ENCODE measurements at places on chromosomes 1 and 21. TPM values are rescaled to one million over a fixed set of nuclear protein-coding genes. Genes with fewer than 3 reads are reported as not detected.

CYYR1 gene
- not detected for polyA plus RNA-seq

SPOCD1 gene
- polyA plus RNA-seq = not detected

KISS1 gene
- not detected for polyA plus RNA-seq

BRINP2 gene
- not detected for polyA plus RNA-seq

OPTC gene
- polyA plus RNA-seq = not detected

WLS gene
- polyA plus RNA-seq = not detected

MSH4 gene
- polyA plus RNA-seq = not detected

LRRC53 gene
- not detected for polyA plus RNA-seq

DNA sequence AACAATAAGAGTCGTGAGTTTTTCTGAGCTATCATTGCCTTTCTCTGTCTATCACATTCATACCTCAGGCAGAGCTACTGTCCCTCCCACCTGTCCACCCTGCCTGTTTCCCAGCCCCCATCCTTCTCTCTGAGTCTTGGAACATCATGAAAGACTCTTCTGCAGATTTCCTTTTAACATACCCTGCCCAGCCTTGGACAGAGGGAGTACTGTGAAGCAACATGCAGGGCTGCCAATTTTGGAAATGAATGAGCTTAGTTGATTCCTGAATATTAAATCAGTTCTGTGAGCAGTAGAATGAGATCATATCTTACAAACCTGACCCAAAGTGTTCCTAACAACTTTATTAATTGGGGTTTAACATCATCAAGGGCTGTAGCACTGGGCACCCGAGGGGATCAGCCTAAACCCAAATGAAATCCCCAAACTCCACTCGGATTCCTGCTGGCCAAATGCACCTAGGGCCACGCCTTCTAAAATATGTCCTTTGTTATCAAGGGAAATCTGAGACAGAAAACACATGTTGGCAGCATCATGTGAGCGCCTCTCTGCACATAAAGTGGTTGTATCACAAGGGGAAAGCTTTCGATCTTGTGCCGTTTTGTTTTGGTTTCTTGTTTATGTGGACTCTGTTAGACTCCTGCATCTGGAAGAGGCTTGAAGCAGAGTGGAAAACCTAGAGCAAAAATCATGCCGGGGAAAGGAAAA lies 357.6 kb downstream of the KIF26B start:
- no peak overlapping the region for H3K27ac ChIP-seq
- DNase-seq = no peak
- H3K4me1 ChIP-seq = peaks cover 2% of the 10 kb centered on the region
- no peaks in the 10 kb centered on the region for H3K36me3 ChIP-seq

DNA sequence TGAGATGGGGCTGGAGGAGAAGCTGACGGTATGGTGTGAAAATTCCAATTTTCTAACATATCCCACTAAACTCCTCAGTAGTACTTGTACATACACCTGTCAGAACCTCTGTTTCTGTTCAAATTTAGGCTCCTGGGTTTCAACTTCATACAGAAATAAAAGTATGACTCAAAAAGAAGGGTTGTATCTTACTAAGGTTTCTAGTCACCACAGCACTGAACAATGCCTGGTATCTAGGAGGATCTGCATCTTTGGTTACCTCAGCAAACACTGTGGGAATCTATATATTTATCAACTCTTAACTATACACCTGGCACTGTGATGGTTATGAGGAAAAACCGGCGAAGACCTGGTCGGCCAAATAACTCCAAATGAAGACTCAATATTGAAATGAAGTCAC lies 13.8 kb downstream of the RBM34 start:
- no peaks in the 10 kb centered on the region for H3K27me3 ChIP-seq
- peaks cover 10% of the 10 kb centered on the region for H3K36me3 ChIP-seq
- H3K4me3 ChIP-seq = no peak overlapping the region
- no peak overlapping the region for H3K27ac ChIP-seq

DNA sequence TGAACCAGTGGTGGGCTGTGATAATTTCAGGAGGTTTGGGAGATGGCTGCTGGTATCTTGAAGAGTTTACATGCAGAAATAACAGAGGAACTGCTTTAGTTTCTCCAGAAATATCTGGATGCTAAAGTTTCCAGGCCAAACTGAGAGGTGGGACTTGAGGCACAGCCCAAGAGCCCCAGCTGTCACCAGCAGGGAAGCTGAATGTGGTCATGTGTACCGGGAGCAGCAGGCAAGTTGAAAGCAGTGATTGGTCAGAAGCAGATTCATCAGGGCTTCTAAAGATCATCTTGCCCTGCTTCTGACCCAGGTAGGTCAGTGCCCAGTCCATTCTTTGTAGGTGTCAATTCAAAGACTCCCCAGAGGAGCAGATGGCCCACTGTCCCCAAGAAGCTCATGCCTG lies 7.9 kb upstream of the RPTN start:
- no peak overlapping the region for H3K27ac ChIP-seq
- H3K4me1 ChIP-seq = peaks cover 8% of the 10 kb centered on the region
- H3K27me3 ChIP-seq = peaks cover 19% of the 10 kb centered on the region
- no peaks in the 10 kb centered on the region for H3K36me3 ChIP-seq

DNA sequence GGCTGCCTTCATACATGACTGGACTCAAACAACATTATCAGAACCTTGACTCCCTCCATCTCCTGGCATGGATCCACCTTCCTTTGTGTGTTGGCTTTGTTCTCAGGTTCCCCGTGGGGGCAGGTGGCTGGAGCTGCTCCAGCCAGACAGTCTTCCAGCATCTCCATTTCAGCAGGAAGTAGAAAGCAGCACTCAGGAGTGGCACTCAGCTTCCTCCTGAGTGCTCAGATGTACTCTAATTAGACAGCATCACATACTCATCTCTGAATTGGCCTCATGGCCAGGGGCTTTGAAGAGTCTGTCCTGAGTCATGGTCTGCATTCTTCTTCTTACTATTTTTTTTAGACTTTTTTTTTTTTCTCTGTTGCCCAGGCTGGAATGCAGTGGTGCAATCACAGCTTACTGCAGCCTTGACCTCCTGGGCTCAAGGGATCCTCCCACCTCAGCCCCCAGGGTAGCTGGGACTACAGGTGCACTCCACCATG lies 27.9 kb downstream of the OVAAL start:
- H3K4me3 ChIP-seq = no peak overlapping the region
- H3K27me3 ChIP-seq = peaks cover 4% of the 10 kb centered on the region
- H3K36me3 ChIP-seq = no peaks in the 10 kb centered on the region
- no peaks in the 10 kb centered on the region for H3K4me1 ChIP-seq

- no peaks in the 10 kb centered on the region for H3K27me3 ChIP-seq
- H3K4me1 ChIP-seq = no peaks in the 10 kb centered on the region
- H3K36me3 ChIP-seq = no peaks in the 10 kb centered on the region
- H3K27ac ChIP-seq = no peak overlapping the region
- no peak overlapping the region for H3K4me3 ChIP-seq
- DNase-seq = no peak
These were observed 180.4 kb downstream of the FGGY start for GRCh38 chr1:59477286-59477685.

GRCh38 chr1:228142701-228143136 lies 2.6 kb downstream of the GUK1 start:
- H3K36me3 ChIP-seq = no peaks in the 10 kb centered on the region
- H3K4me1 ChIP-seq = peaks cover 31% of the 10 kb centered on the region
- H3K27me3 ChIP-seq = no peaks in the 10 kb centered on the region
- no peak for DNase-seq
- H3K4me3 ChIP-seq = peak overlapping the region; percentile 99
- peak overlapping the region; percentile 63 for H3K27ac ChIP-seq

GRCh38 chr1:172755099-172755498 lies 96.2 kb downstream of the FASLG start:
- no peak for DNase-seq
- no peak overlapping the region for H3K4me3 ChIP-seq
- H3K27me3 ChIP-seq = no peaks in the 10 kb centered on the region

DNA sequence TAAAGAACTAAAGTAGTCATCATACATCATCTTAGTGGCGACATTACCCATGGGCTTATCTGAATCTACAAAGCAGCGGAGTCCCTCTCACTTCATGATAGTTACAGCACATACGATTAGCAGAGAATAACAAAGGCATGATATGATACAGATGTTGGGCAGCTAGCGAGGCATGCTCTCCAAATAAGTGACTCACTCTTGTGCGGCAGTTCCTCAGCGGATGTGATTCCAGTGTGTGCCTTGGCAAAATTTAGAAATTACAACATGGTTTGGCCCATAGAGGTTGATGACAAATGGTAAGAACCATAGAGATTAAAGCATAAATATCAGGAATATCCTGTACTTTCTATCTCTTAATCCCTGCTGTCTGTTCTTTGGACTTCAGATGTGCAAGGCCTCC lies 48.1 kb upstream of the PAXBP1 start:
- H3K27ac ChIP-seq = no peak overlapping the region
- H3K4me3 ChIP-seq = no peak overlapping the region
- no peak for DNase-seq

- no peak for DNase-seq
- H3K27me3 ChIP-seq = peaks cover 5% of the 10 kb centered on the region
- H3K27ac ChIP-seq = no peak overlapping the region
- peaks cover 2% of the 10 kb centered on the region for H3K4me1 ChIP-seq
- no peaks in the 10 kb centered on the region for H3K36me3 ChIP-seq
- H3K4me3 ChIP-seq = no peak overlapping the region
These were observed 29.4 kb downstream of the OLFML2B start for GRCh38 chr1:161994175-161994668.

- H3K4me1 ChIP-seq = no peaks in the 10 kb centered on the region
- no peak for DNase-seq
- H3K27ac ChIP-seq = no peak overlapping the region
- no peaks in the 10 kb centered on the region for H3K27me3 ChIP-seq
These were observed 390.7 kb downstream of the BRINP2 start for GRCh38 chr1:177561436-177561835.

GRCh38 chr1:52474807-52475206 lies 70.4 kb downstream of the PRPF38A start:
- no peak overlapping the region for H3K4me3 ChIP-seq
- no peak for DNase-seq
- H3K4me1 ChIP-seq = peaks cover 6% of the 10 kb centered on the region
- H3K36me3 ChIP-seq = peaks cover 64% of the 10 kb centered on the region

Data from naive thymus-derived CD8-positive, alpha-beta T cell (primary cell).